EL (cell line): ENCODE measurements at places on chromosomes 11 and 22.

DNA sequence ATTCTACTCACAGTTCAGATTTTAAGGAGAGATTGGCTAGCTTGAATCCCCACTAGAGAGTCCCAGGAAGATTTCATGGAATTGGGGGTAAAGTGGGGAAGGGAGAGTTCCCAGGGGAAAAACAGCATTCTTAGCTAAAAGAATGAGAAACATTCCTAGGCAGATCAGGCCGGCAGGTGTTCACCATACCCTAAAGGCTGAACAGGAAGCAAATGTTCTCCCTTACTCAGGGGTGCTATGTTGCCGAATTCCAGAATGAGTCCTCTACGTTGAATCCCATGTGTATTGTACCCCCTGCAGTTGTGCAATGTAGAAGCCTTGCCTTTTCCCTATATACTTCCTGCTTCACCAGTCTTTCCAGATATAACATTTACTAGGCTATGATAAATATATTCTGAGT lies 135.2 kb upstream of the NCAM1 start:
- DNase-seq = no peak

DNA sequence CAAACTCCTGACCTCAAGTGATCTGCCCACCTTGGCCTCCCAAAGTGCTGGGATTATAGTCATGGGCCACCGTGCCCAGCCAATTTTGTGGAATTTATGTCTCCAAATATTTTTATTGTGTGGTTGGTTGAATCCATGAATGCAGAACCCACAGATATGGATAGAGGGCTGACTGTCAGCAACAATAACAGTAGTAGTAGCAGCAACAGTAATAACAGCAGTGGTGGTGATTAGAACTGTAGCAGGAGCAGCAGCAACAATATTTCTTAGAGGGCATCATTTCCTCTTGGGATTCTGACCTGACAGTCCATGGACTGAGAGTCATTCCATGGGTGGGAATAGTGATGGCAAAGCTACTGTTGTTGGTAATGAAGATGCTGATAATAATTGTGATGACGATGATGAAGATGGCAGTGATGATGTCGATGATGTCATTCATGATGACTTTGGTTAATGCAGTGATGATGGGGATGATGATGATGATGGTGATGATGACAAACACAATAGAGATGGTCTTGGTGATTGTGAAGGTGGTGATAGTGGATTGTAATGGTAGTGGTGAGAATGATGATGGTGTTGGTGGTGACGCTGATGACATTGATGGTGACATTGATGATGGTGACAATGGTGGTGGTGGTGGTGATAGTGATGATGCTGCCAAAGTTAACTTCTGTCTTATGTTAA lies 13.9 kb upstream of the CD82 start:
- no peak for DNase-seq

DNA sequence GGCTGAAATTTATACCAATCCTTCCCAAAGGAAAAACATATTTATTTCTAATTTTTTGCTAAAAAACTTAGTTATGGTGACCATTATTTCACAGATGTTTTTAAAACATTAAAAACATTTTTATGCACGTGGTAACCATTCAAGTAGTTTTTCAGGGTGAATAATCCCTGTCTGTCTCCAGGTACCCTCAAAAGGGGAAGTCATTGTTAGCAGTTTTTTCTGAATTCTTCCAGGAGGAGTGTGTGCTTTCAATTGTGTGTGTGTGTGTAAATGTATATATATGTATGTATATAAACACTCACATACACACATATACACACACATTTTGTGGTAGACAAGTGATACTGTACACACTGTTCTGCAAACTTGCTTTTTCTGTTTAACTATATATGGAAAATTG lies 43.9 kb downstream of the MIAT start:
- no peak for DNase-seq

DNA sequence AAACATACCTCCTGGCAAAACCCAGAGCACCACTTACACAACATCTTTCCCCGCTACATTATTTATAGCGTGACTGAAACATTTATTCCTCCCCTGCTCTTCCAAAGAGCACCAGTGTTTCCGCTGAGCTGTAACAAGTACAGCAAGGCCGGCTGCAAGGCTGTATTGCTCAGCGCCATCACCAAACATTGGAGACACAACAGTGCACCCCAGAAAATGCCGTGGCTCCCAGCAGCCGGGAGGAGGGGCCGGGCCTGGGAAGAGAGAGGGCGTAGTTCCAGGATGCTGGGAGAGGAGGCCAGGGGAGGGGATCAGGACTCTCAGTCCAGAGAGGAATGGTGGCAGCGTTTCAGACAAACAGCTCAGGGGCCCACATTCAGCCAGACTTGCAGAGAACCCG lies 133.2 kb downstream of the DSCAML1 start:
- no peak for DNase-seq

- DNase-seq = no peak
Observed at GRCh38 chr11:42661942-42662341, 649.9 kb upstream of the API5 start.

- no peak for DNase-seq
Observed at GRCh38 chr11:13386567-13386966, 76.5 kb downstream of the BTBD10 start.

- no peak for DNase-seq
Observed at GRCh38 chr22:48856308-48856615, 971.4 kb downstream of the BRD1 start.

DNA sequence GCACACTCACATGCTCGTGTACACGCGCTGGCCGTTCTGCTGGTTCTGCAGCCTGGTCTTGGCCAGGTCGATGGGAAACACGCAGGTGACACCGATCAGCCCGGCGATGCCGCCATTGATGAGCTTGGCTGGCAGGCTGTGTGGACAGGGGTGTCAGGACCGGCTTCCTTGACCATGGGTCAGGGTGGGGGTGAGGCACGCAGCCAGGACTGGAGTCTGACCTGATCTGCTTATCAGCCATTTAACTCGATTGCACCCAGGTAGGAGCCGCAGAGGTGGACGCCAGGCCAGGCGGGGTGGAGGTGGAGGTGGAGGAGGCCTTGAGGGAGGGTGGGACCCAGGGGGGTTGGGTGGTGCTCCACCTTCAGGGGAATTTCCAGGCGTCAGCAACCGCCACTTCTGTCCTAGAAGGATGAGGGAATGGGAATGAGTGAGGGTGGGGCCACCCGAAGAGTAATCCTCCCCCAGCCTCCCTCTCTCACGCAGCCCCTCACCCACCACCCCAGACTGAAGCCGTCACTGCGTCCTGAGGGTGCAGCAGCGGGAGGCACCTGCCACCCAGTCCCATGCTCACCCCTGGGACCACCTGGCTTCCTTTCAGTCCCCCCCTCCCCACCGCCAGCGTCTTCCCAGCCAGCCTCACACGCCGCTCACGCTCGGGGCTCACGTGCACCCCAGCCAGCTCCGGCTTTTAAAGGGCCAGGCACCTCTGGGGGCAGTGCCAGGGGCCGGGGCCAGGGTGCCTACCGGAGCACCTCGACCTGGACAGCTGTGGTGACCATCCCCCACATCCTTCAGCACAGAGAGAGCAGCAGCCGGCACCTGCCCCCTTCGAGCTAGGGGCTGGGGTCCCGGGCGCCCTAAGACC lies 3.1 kb downstream of the SLC25A22 start:
- DNase-seq = peak; percentile 45

- no peak for DNase-seq
Observed at GRCh38 chr11:68694431-68695297, 10.3 kb downstream of the GAL start.

- no peak for DNase-seq
Observed at GRCh38 chr11:112797648-112798293, 163.4 kb upstream of the NCAM1 start.

- DNase-seq = peak; percentile 38
Observed at GRCh38 chr22:35258191-35258988, 1.1 kb downstream of the HMGXB4 start.

DNA sequence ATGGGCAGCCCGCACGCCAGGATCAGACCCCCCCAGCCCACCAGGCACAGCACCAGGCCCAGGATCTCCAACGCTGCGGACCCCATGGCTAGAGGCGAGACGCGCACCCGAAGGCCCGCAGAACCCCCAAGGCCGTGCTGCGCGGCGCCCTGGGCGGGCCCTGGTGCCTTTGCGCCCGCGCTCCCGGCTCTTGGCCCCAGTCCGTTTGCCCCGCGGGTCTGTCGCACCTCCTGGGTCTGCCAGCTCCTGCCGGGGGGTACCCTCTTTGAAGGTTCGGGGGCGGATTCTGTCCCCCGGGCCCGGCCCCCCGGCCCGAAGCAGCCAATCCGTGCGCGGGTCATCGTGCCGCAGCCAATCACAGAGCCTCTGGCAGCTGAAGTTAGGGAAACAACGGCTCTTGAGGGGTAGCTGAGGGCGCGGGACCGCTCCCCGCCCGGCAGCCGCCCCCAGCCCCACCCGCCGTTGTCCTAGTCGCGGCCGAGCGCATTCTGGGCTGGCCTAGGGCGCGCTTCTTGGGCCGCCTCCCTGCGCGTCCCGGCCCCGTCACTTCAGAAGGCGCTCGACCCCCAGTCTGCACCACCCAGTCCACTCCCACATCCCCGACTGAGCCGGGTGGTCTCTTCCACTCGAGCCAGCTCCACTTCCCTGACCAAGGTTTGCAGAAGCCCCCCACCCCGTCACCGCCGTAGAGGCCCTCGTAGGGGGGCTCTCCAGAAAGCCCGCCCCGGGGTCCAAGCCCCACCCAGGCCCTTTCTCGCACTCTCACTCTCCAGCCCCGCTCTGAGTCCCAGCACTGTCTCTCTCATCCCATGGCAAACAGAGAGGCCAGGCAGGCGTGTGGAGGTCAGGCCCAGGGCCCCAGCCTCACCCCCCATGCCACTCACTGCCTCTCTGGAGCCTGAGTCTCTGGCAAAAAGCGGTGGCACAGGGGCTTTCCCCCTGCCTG lies at the start of gene CLDN5:
CLDN5 (minus strand) TSS at position 241 of the 946 bp plus-strand sequence; CDS start at position 86, 155 bp downstream.
- DNase-seq = peak; percentile 38

- DNase-seq = no peak
Observed at GRCh38 chr11:32985600-32985999, 30.1 kb upstream of the DEPDC7 start.

DNA sequence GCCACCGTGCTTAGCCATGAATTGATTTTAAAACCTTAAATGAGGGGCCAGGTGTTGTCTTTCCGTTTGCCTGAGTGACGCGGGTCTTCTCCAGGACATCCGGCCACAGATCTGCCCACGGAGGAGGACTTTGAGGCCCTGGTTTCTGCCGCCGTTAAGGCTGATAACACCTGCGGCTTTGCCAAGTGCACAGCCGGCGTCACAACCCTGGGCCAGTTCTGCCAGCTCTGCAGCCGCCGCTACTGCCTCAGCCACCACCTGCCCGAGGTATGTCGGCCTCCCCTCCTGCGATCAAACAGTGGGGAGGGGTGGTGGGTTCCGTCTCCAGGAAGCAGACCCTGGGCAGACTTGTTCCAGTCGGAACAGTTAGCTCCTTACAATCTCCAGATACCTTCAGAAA lies 34.4 kb downstream of the IGHMBP2 start:
- no peak for DNase-seq

GRCh38 chr22:27507935-27508526 lies 293.5 kb downstream of the MN1 start:
- DNase-seq = peak; percentile 72

DNA sequence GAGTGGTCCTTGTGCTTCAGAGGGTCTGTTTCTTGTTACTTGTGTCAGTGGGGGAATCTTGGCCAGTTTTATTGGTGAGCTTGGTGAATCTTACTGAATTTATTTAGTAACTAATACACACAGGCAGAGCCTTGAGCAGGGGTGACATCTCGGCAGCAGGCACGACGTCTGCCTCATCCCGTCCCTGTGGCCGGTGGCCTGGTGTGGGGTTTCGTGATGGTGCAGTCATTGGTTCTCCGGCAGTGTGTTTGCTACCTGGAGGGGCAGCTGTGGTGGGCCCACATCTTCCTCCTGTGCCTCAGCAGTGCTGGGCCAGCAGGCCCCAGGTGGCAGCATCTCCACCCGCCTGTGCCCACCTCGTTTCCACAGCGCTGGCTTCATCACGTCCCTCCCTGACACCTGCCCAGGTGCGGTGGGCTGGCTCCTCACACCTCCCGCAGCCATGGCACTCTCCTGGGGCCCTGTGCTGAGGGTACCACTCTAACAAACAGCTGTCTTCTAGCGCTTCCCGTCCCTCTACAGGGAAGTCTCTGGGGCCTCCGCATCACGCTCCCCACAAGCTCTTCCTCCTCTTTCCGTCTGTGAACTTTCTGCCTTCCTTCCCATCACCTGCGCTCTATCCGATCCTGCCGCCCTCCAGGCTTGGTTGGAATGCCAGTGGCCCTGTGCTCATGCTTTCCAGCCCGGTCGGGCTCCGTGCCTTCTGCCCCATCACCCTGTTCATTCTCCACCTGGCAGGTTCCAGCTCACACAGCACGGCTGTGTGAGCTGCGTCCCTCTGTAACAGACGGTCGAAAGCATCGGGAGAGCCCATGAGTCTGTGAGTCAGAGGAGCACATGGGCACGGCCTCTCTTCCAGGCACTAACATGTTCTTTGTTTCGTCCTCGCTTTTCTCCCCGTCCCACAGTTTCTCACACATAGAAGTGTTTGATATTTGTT lies 203.4 kb downstream of the TBC1D22A start:
- DNase-seq = peak; percentile 12

DNA sequence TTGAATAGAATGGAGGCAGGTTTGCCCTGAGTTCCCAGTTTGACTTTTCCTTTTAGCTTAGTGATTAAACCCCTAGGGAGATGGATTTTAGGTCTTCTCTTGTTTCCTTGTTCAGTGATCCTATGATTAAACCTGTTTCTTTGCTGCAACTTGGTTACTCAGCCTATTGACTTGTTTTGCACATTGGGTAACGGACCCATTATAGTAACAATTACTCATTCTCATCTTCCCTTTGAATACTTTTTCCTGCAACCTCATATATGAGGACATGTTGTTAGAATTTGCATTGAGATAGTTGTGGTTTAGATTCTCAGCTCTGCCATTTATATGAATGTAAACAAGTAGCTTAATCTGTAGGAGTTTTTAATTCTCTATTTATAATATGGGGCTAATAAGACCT lies 489.2 kb upstream of the CNTN5 start:
- DNase-seq = no peak

DNA sequence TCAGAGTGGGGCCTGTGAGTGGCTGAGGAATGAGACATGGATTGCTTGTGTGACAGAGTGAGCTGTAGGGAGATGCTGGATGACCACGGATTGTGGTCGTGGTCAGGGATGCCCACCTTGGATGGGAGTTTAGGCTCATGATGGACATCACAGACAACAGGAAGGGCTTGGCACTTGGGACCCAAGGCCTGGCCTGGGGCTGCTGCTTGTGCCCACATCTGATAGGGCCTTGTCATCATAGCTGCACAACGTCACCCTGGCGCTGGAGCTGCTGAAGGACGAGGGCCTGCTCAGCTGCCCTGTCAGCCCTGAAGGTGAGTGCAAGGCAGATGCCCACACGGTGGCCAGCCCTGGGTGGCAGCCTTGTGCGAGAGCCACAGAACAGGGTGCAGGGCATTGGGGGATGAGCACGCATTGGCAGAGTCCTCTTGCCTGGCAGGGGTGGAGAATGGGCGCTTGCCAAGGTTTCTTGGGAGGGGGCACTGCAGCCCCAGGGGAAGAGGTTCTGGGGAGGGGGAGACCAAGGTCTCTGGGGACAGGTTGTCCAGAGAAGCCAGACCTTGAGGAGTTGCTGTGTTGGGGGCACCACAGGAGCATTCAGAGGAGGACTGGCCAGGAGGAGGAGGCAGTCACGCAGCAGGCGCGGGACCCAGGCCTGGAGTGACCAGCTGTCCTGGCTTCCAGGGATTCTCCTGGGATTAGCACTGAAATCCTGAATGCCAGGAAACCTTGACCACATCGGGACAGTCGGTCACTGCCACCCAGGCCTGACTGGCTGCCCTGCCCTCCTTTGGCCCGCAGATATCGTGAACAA lies 25.0 kb downstream of the PARVG start:
- no peak for DNase-seq
